Transverse colon (tissue), 4 donors: ENCODE measurements at places on chromosomes 1 and 21.

GRCh38 chr1:179707406-179707805, 35.7 kb upstream of the FAM163A start:
- DNase-seq, result no peak
- H3K36me3 ChIP-seq, result no peaks in the 10 kb centered on the region
- H3K27ac ChIP-seq, result no peak overlapping the region

- no peak for DNase-seq
- H3K36me3 ChIP-seq, result no peaks in the 10 kb centered on the region
- no peaks in the 10 kb centered on the region for H3K27me3 ChIP-seq
- H3K4me3 ChIP-seq, result no peak overlapping the region
- H3K4me1 ChIP-seq, result peaks cover 11% of the 10 kb centered on the region
Observed at GRCh38 chr1:107649023-107649422, 316.0 kb downstream of the VAV3 start.

DNA sequence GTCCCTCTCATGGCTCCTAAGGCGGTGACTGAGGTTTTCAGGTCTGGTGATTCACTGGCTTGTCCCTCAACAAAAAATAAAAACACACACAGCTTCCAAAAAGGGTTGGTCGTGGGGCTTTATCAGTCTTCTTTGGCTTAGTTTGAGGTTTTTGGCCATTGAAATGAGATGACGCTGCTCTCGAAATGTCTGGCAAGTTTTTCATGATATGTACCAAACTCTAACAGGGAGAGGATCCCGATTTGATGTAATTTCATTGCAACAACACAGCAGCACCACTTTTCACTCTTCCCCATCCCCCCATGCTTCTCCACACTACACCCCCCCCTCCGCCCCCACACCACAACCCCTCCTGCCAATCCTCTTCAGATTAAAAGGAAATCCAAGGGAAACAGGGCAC, 187.1 kb upstream of the NFIA start:
- no peaks in the 10 kb centered on the region for H3K4me1 ChIP-seq
- no peak for DNase-seq
- no peak overlapping the region for H3K4me3 ChIP-seq
- no peaks in the 10 kb centered on the region for H3K27me3 ChIP-seq
- no peak overlapping the region for H3K27ac ChIP-seq
- no peaks in the 10 kb centered on the region for H3K36me3 ChIP-seq

- no peak overlapping the region for H3K27ac ChIP-seq
- H3K27me3 ChIP-seq, result no peaks in the 10 kb centered on the region
- H3K36me3 ChIP-seq, result no peaks in the 10 kb centered on the region
- no peak overlapping the region for H3K4me3 ChIP-seq
Observed at GRCh38 chr1:200307755-200308066, 102.1 kb downstream of the ZNF281 start.

- H3K27me3 ChIP-seq, result no peaks in the 10 kb centered on the region
- no peaks in the 10 kb centered on the region for H3K36me3 ChIP-seq
- no peak overlapping the region for H3K27ac ChIP-seq
- no peak for DNase-seq
- no peak overlapping the region for H3K4me3 ChIP-seq
Observed at GRCh38 chr1:211947396-211948295, 87.7 kb downstream of the INTS7 start.

- no peaks in the 10 kb centered on the region for H3K36me3 ChIP-seq
- DNase-seq, result no peak
- no peaks in the 10 kb centered on the region for H3K27me3 ChIP-seq
- H3K27ac ChIP-seq, result no peak overlapping the region
Observed at GRCh38 chr1:230340526-230341161, 85.5 kb downstream of the PGBD5 start.

DNA sequence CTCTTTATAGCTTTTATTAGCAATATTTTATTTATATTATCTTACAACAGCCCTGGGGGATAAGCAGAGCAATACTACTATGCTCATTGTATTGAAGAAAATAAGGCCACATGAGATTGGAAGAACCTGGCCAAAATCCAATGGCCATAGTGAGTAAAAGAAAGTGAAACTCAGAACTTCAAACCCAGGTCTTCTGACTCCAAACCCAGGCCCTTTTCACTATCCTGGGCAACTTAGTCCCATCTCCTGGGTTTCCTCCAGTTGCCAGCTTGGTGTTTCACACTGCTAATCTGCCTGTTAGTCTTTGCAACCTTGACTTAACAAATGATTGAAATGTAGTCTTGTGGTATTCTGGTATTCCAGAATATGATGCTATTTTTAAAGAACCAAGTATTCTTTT, 22.4 kb upstream of the EXO1 start:
- no peak overlapping the region for H3K27ac ChIP-seq
- H3K36me3 ChIP-seq, result no peaks in the 10 kb centered on the region
- H3K4me3 ChIP-seq, result no peak overlapping the region
- no peaks in the 10 kb centered on the region for H3K4me1 ChIP-seq
- DNase-seq, result no peak

GRCh38 chr1:93904228-93904627, 5.0 kb downstream of the GCLM start:
- H3K27ac ChIP-seq, result peak overlapping the region; percentile 26
- no peak overlapping the region for H3K4me3 ChIP-seq
- no peak for DNase-seq
- H3K4me1 ChIP-seq, result peaks cover 9% of the 10 kb centered on the region
- H3K36me3 ChIP-seq, result peaks cover 14% of the 10 kb centered on the region

- DNase-seq, result no peak
- no peaks in the 10 kb centered on the region for H3K27me3 ChIP-seq
- H3K4me1 ChIP-seq, result peaks cover 13% of the 10 kb centered on the region
- H3K36me3 ChIP-seq, result peaks cover 6% of the 10 kb centered on the region
- no peak overlapping the region for H3K4me3 ChIP-seq
Observed at GRCh38 chr1:226982451-226983177, 42.5 kb downstream of the COQ8A start.

GRCh38 chr1:51534447-51534846, 15.4 kb upstream of the EPS15 start:
- no peaks in the 10 kb centered on the region for H3K27me3 ChIP-seq
- no peak overlapping the region for H3K27ac ChIP-seq
- H3K4me1 ChIP-seq, result no peaks in the 10 kb centered on the region
- H3K4me3 ChIP-seq, result no peak overlapping the region
- no peak for DNase-seq

DNA sequence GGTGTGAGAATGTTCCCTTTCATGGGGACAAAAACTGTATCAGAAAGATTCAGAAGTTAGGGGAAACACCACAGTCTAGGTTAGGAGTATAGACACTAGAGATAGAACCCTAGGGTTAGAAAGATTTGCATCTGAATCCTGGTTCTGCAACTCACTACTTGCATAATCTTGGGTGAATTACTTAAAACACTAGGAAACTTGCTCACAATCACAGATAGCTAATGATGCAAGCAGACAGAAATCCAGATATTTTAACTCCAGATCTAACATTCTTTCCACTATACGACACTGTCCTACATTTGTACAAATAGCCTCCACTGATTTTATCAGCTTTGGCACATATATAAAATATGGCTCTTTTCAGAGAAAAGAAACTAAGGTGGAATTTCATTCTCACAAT, 30.8 kb upstream of the GLIS1 start:
- no peak for DNase-seq
- H3K36me3 ChIP-seq, result no peaks in the 10 kb centered on the region
- no peaks in the 10 kb centered on the region for H3K4me1 ChIP-seq
- no peak overlapping the region for H3K27ac ChIP-seq
- no peaks in the 10 kb centered on the region for H3K27me3 ChIP-seq

GRCh38 chr1:14926818-14927575, 226.6 kb upstream of the TMEM51 start:
- peaks cover 26% of the 10 kb centered on the region for H3K4me1 ChIP-seq
- DNase-seq, result no peak
- H3K4me3 ChIP-seq, result no peak overlapping the region

GRCh38 chr1:209611771-209612570, 28.5 kb downstream of the CAMK1G start:
- H3K27ac ChIP-seq, result no peak overlapping the region
- no peaks in the 10 kb centered on the region for H3K36me3 ChIP-seq
- no peak overlapping the region for H3K4me3 ChIP-seq
- no peaks in the 10 kb centered on the region for H3K27me3 ChIP-seq
- no peaks in the 10 kb centered on the region for H3K4me1 ChIP-seq
- no peak for DNase-seq

DNA sequence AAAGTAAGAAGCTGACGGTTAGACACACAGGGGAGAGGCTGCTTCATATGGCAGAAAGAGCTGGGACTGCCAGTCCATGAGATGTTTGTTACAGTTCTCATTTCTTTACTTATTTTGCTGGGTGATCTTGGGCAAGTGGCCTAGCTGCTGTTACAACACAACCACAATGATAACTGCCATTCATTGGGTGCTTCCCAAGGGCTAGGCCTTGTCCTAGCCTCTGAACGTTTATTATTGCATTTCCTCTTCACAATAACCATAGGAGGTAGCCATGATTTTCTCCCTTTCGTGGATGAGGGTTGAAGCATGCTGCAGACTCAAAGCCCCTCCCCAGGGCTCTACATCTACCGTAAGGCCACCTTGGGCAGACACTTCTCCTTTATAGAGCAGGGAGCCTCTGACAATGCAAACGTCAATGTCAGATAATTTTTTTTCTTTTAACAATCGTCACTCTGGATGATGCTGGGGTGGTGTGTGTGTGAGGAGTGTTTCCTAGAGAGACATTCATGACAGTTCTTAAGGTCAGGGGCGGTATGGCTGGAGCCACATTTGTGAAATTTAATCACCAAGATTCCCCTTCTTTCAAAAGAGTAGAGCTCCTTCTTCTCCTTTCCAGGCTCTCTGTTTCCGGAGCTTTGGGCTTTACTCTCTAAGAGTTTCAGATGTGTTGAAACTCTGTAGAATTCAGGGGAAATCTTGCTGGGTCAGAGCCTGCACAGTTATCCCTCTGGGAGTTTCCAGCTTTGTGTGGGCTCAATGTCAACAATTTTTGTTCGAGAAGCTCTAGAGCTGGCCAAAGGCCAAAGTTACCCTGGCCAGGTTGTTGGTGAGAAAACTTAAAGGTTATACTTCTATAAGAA, 138.5 kb upstream of the SGIP1 start:
- DNase-seq, result no peak
- H3K4me1 ChIP-seq, result no peaks in the 10 kb centered on the region
- no peak overlapping the region for H3K4me3 ChIP-seq
- no peaks in the 10 kb centered on the region for H3K27me3 ChIP-seq

GRCh38 chr1:94617957-94618739, 76.6 kb upstream of the F3 start:
- H3K36me3 ChIP-seq, result no peaks in the 10 kb centered on the region
- H3K4me3 ChIP-seq, result no peak overlapping the region
- no peak for DNase-seq
- H3K4me1 ChIP-seq, result peaks cover 27% of the 10 kb centered on the region

DNA sequence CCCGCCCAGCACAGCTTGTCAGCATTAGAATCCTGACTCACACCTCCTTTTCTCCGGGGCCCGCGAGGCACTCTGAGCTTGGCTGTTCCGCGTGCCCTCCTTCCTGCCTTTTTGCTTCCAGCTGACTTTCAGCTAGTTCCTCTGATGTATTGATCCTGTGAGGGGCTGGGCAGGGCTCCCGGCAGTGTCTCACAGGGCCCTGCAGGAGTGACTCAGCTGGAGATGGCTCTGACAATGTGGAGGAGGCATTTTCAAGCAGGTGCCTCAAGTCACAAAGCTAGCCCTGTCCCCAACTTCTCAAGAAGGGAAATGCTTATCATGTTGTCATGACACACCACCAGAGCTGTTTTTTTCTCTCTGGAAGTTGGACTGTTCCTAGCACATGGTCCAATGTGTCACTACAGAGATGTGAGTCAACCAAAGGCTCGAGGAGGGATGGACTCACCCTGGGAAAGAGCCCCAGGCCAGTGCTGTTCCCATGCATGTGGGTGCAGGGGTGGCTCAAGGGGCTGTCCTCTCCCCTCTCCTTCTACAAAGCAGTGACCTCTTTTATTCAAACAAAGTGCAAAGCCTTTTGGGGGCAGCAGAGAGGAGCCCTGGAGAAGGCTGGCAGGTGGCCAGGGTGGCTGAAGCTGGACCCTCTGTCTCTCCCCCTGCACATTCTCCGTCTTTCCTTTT, 30.6 kb downstream of the SYT6 start:
- H3K27me3 ChIP-seq, result no peaks in the 10 kb centered on the region
- H3K4me1 ChIP-seq, result no peaks in the 10 kb centered on the region
- no peak for DNase-seq
- H3K36me3 ChIP-seq, result no peaks in the 10 kb centered on the region
- H3K27ac ChIP-seq, result no peak overlapping the region

GRCh38 chr1:65788762-65789161, 3.9 kb upstream of the PDE4B start:
- no peaks in the 10 kb centered on the region for H3K36me3 ChIP-seq
- no peak overlapping the region for H3K27ac ChIP-seq
- H3K4me1 ChIP-seq, result peaks cover 17% of the 10 kb centered on the region
- H3K27me3 ChIP-seq, result peaks cover 30% of the 10 kb centered on the region
- no peak for DNase-seq

DNA sequence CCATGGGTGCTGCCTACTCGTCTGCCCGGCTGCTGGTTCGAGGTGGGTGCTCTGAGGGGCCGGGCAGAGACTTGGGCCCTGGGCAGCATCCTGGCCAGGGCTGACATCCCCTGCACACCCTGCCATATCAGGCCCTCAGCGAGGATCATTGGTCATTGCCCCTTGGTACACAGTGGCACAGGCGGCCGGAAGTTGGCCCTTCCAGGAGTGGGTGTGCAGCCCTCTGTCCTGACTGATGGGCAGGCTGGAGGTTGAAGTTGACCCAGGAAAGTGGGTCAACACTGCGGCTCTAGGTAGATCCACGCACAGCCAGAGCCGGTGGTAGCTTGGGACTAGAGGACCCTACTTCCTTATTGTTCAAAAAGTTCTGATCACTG, 72.9 kb downstream of the TRIM11 start:
- no peaks in the 10 kb centered on the region for H3K36me3 ChIP-seq
- H3K27me3 ChIP-seq, result no peaks in the 10 kb centered on the region
- no peaks in the 10 kb centered on the region for H3K4me1 ChIP-seq
- no peak overlapping the region for H3K27ac ChIP-seq

- H3K27ac ChIP-seq, result peak overlapping the region; percentile 74
- H3K36me3 ChIP-seq, result no peaks in the 10 kb centered on the region
- DNase-seq, result peak; percentile 42
- peaks cover 29% of the 10 kb centered on the region for H3K4me1 ChIP-seq
- no peak overlapping the region for H3K4me3 ChIP-seq
Observed at GRCh38 chr1:59673573-59674450, 140.9 kb upstream of the HOOK1 start.

- H3K4me1 ChIP-seq, result no peaks in the 10 kb centered on the region
- no peaks in the 10 kb centered on the region for H3K27me3 ChIP-seq
- no peak for DNase-seq
- no peaks in the 10 kb centered on the region for H3K36me3 ChIP-seq
- no peak overlapping the region for H3K4me3 ChIP-seq
- H3K27ac ChIP-seq, result no peak overlapping the region
Observed at GRCh38 chr1:147834810-147835209, 67.8 kb upstream of the GJA8 start.

GRCh38 chr1:26350701-26351589, 3.0 kb downstream of the CRYBG2 start:
- H3K27me3 ChIP-seq, result no peaks in the 10 kb centered on the region
- no peaks in the 10 kb centered on the region for H3K4me1 ChIP-seq
- H3K27ac ChIP-seq, result no peak overlapping the region
- H3K36me3 ChIP-seq, result no peaks in the 10 kb centered on the region
- DNase-seq, result peak; percentile 63
- no peak overlapping the region for H3K4me3 ChIP-seq
